ENCODE measurements at places on chromosomes 2 and 18. TPM values are rescaled to one million over a fixed set of nuclear protein-coding genes. Genes with fewer than 3 reads are reported as not detected.

DNA sequence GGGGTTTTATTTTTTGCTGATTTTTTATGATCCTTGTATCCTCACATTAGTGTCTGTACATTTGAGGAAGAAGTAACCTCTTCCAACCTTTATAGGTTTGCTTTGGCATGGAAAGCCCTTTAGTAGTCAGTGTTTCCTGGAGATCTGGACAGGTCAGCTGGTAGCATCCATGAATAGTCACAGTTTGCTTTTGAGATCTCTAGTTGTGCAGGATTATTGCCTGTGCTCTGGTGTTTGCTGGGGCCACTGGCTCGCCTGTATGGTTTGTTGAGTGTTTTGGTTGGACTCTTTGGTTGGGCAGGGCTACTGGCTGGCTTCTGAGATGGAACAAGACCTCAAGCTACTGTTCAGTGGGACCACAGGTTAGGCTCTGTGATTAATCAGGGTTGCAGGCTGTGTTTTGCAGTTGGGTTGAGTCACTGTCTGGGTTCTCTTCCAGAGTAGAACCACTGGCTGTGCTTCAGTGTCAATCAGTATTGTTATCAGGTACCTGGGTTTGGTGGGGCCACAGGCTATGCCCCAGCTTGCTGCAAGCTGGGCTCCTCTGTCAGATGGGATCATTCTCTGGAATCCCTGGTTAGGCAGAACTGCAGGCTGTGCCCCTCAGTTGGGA lies 20.0 kb downstream of the SP140L start:
- DNase-seq, result no peak

DNA sequence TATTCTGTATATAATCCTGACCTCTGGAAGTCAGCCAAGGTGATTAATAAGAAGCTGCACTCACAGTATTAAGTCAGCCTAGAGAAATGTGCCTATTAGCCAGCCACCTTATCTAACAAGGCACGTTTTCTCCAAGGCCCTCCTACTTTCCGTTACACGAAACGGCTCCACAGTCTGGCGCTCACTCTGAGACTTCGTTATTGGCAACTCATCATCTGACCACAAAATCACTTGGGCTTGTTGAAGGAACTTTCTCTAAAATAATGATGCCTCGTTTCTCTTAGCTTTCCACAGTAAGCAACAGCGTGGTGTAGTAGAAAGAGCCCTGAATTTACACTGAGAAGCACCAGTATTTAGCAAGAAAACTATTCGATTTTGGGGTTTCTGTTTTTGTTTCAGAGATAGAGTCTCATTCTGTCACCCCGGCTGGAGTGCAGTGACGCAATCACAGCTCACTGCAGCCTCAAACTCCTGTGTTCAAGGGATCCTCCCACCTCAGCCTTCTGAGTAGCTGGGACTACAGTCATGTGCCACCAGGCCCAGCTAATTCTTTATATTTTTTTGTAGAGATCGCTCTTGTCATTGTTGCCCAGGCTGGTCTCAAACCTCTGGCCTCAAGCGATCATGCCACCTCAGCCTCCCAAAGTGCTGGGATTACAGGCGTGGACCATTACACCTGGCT lies 53.6 kb upstream of the SLC14A1 start:
- DNase-seq, result no peak

DNA sequence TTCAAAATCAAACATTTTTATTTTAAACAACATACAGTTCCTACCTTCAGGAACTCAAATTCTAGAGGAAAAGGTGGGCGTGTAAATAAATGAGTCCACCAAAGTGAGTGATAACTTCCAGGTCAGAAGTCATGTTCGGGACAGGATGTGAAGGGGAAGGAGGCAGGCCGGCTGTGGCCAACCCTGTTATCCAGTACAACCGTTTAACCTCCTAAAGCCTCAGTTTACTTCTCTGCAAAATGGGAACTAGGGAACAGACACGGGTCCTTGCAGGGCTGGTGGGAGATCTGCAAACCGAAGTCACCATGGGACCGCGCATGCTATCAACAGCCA lies 373 bp downstream of the EIPR1 start:
- no peak for DNase-seq

GRCh38 chr2:217218269-217219163 lies 358.7 kb upstream of the TNP1 start:
- no peak for DNase-seq

DNA sequence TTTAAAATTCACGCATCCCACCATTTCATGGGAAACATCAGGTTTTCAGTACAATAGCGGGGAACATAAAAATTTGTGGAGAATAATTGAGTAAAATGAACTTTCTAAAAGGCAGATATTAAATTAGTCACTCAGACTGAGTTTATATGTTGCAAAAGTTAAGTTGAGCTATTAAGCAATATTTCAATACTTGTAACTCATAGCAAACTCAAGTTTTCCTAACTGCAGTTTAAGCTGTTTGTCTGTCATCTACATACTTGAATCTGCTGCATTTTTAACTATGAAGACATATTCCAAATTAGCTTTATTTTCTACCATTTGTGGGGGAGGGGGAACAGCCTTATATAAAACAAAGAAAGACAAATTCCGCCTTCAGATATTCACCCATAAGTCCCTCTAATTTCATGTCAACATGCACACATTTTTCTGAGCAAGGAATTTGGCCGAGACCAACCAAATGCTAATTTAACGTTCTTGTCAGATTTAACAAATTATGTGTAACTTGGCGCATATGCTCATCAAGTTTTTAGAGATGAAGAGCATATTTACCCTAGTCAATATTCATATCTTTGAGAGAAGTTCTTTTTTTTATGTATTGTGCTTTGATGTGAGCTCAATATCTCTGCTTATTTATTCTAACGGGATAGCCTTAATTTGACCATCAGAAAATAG lies 462.9 kb downstream of the TXNL1 start:
- DNase-seq, result no peak

DNA sequence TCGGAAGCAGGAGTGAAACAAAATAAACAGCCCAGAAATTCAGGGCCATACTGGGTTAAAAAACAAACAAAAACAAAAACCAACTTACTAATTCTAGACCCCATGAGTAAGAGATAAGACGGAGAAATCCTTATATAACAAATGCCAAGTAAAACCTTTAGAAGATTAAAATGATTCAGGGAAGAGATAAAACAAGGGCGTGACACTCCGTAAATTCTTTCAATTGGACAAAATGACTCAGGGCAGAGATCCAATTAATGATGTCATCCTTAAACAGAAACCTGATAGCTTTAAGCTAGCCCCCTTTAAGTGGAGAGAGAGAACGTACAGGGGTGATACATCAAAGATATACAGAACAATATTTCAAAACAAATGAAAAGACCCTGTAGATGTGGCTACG lies 317.4 kb downstream of the NBAS start:
- no peak for DNase-seq

GRCh38 chr2:203412546-203413331 lies 84.5 kb downstream of the ABI2 start:
- DNase-seq, result no peak

- DNase-seq, result no peak
Measured at GRCh38 chr2:239824046-239824694, 201.0 kb downstream of the NDUFA10 start.

GRCh38 chr2:236175548-236176150 lies 7.5 kb upstream of the GBX2 start:
- no peak for DNase-seq

- DNase-seq, result no peak
Measured at GRCh38 chr2:84486441-84487115, 27.5 kb upstream of the SUCLG1 start.

DNA sequence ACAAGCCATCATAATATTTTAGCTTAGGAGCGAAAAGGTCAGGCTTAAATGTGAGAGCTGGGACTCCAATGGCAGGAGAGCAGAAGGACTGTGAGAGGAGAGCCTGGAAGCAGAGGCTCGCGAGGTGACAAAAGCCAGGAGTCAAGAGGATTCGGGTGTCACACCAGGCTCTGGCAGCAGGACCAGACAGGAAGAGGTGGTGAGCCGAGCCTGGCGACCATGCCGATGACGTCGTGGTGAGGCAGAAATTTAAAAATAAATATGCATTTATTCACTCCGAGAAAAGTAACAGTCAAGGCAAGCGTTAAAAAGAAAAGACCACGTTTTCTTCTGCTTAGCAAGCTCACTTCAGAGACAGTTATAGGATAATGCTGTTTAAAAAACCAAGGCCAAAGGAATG lies 31.3 kb upstream of the ZNF236 start:
- no peak for DNase-seq

- no peak for DNase-seq
Measured at GRCh38 chr2:168062054-168062453, 185.3 kb downstream of the STK39 start.

GRCh38 chr2:164954954-164955701 lies at the start of gene SLC38A11:
Gene SLC38A11, minus strand, starts transcription at chr2:164955525. Its CDS starts 278 bp downstream, at chr2:164955247.
- peak; percentile 22 for DNase-seq

GRCh38 chr2:42184346-42184745 lies 15.2 kb downstream of the EML4 start:
- no peak for DNase-seq

- no peak for DNase-seq
Measured at GRCh38 chr18:64027931-64028695, 58.2 kb downstream of the SERPINB8 start.

- DNase-seq, result peak; percentile 73
Measured at GRCh38 chr2:193542762-193543161, 1348.0 kb upstream of the TMEFF2 start.

- no peak for DNase-seq
Measured at GRCh38 chr2:219737270-219737691, 109.9 kb downstream of the SLC4A3 start.

- no peak for DNase-seq
Measured at GRCh38 chr18:3594760-3595368, 144.9 kb downstream of the TGIF1 start.

DNA sequence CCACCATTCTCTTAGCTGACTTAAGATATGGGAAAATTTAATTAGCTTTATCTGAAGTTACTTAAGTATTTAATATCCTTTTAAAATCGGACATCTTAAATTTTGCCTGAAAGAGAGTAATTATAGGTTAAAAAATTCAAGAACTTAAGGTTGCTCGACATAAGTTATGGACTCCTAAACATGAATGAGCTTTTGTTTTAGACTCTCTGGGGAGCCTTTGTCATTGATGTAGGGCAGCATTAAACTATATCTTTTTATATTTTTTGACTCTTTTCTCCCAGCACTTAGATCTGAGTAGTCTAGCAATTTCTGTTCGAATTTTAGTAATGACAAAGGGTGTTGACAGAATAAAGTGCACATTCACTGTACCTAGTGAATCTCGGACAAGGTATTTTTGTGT lies 4.7 kb downstream of the PHLPP1 start:
- no peak for DNase-seq

DNA sequence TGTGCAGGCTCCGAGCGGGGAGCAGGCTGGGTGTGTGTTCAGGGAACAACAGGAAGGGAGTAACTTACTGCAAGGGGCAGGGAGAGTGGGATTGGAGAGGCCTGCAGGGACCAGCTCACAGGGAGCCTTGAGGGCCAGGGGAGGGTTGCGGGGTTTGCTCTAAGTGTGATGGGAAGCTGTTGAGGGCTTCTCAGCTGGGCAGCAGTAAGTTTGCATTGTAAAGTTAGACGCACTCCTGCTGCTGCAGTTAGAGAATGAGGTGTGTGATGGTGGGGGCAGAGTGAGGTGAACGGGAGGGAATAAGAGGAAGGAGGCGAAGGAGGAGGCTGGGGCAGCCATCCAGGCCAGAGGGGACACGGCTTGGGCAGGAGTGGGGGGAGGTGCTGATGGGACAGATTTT lies 53.4 kb downstream of the BOLA3 start:
- DNase-seq, result no peak

GRCh38 chr2:223262946-223263345 lies 211.0 kb downstream of the KCNE4 start:
- DNase-seq, result no peak

Gene CYP26B1
- 10.3 TPM for total RNA-seq

Gene SLC40A1
- total RNA-seq, result 75.3 TPM

Gene FANCL
- 26.9 TPM for total RNA-seq

Gene GPR75
- 0.57 TPM for total RNA-seq

Gene CRYGC
- not detected for total RNA-seq

Gene KIF5C
- total RNA-seq, result 0.19 TPM

Gene POTEI
- 0.14 TPM for total RNA-seq

Measured in thymus (tissue), 14 donors.